ENCODE measurements at places on chromosomes 5 and 9.

DNA sequence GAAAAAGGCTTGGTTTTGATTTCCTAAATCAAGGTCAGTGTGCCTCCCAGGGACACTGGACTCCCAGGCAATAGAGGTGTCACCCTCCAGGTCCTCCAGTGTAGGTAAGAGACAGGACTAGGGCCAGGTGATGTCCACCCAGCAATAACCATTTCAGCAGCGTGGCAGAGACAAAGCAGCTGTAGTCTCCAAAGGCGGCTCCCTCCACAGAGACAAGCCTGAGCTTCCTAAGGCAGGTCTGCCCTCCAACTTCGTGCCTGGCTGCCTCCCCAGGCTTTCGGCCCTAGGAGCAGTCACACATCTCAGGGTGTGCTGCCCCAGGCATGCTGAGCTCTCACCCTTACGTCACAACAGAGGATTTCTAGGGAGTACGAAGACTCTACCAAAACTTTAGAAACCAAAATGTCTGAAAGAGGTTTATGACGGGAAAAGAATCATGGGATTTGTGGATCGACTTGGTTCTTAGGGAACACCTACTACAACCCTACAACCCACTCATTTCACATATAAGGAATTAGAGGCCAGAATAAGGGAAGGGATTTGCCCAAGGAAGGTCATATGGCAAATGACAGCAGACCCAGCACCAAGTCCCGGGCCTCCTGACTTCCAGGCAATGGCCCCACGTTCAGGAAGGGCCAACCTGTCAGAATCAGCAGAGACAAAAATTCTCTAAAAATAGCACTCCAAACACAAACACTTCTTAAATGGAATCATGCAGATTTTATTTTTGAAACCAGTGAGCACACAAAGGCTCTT lies 105.5 kb downstream of the KLHL3 start:
- no peak for DNase-seq

GRCh38 chr5:109256486-109256885 lies 153.3 kb downstream of the PJA2 start:
- no peak for DNase-seq

- no peak for DNase-seq
Observed at GRCh38 chr5:38455796-38456330, 100.6 kb downstream of the LIFR start.

GRCh38 chr9:131636593-131636992 lies 91.3 kb downstream of the PRRT1B start:
- no peak for DNase-seq

DNA sequence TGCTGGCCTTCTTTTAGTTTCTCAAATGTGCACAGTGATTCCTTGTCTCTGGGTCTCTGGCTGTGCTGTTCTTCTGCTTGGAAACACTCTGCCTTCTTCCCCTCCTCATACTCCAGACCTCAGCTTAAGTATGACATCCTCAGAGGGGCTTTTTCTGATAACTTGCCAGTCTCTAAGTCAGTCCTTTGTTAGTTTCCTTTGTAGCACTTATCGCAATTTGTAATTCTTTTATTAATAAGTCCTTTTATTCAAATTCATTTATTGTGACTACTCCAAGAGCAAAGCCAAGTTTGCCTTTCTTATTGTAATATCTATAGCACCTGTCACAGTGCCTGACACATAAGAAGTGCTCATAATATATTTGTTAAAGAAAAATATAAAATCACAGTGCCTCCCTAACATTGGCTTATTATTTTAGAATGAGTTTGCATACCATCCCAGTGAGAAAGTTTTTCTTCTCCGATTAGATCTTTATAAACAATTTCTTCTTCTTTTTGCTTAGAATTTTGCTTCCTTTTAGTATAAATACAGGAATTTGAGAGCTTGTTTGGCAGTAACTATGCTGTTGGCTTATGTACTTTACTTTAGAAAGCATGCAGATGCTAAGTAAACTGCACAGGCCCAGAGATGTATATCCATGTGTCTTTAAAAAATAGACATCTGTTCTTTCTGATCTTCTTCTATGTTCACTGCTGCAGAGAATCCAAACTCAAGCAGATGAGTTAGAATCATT lies 198.0 kb downstream of the GAS1 start:
- no peak for DNase-seq

- DNase-seq: no peak
Observed at GRCh38 chr5:135208903-135209721, 175.1 kb upstream of the PITX1 start.

GRCh38 chr9:35470894-35471293 lies 19.0 kb upstream of the RUSC2 start:
- DNase-seq: no peak

All from NCI-H2081 (cell line).